Kidney tubule cell (primary cell): ENCODE measurements at places on chromosomes 5 and 9.
A peak's percentile ranks its signal among the peaks of the same experiment; 100 is the strongest.

DNA sequence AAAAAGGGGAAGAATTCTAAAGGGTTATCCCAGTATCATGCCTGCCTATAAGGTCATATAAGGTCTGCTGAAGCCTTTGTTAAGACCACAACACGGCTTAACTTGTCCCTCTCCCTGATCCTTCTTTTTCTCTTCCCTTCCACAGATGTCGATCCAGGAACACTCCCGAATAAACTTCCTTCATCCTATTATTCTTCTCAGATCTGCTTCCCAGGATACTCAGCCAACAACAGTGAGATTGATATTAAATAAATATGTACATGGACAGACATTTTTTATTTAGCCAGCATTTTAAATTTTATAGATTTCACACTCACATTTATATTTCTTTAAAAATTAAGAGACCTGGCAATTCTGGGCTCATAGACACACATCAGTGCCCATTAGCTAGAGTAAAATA is 44.1 kb downstream of the DPYSL3 start:
- DNase-seq: no peak

DNA sequence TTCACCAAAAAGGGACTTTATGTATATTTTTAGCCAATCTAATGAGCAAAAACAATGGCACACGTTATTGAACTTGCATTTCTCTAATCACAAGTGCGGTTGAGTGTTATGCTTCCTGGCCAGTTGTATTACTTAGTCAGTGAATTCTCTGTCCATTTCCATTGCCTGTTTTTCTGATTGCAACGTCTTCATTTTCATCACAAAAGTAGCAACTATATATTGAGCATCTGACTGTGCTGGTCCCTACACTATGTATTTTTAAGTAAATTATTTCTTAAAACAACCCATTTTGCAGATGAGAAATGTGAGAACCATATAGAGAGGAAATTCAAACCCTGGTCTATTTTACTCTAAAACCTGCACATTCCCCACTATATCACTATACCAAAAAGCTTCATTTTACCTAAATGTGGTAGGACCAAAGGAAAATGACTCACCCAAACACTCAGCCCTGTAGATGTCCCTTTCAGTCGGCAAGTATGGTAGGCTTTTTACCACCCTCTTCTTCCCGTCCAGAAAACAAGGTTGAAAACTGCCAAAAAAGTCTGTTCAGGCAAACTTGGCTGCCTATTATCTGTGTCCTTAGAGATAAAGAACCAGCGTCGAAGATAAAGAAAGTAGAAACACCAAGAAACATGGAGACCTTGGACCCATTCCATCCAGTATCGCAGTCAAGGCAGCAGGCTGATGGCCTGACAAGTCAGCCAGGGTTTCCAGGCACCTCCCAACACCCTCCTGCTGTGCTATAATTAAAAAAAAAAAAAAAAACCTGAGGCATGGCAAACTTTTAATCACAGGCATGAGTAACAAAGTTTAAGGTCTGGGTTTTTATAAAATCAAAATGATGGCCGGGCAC is 18.8 kb upstream of the FAM13B start:
- DNase-seq: no peak

- no peak for DNase-seq
Measured at GRCh38 chr9:83197591-83197990, 134.6 kb upstream of the RASEF start.

GRCh38 chr5:57937025-57937424 is 454.4 kb upstream of the ACTBL2 start:
- DNase-seq: no peak

DNA sequence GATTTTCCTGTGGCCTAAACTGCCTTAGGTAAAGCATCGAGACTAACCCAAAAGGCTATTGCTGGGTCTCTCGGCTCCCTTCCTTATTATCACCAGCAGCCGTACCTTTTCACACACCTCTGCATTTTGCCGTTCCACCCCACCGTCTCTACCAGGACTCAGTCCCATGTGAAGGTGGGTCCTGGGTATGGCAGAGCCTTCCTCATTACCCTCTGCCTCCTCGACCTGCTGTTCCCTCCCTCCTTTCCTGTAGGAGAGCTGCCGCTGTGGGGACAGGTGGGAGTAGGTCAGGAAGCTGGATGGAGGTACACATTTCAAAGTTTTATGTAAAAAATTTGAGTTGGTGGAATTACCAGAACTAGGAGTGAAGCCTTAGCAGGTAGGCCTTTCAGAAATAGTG is 1.8 kb downstream of the CCL28 start:
- DNase-seq: no peak

- DNase-seq: no peak
Measured at GRCh38 chr5:126531543-126532120, 63.4 kb downstream of the ALDH7A1 start.

DNA sequence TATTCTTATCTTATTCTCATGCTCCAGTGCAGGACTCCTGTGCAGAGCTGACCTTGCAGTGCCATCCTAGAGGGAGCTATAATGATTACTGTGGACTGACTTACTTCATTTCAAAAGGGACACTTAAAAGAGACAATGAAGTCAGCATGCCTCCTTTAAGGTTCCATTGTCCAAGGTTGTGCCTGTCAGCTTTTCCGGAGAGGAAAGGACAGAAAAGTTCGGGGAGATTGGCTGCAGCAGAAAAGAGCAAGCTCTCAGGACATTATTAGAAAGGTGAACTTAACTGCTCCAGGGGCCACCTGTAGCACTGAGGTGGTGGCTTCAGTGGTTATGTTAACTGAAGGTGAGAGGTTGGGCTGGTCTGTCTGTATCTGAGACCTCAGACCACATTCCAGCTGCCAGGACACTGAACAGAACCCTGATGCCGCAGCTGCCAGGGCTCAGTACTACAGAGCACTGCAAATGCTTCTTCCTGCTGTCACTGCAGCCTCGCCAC is 112.9 kb downstream of the ST8SIA4 start:
- DNase-seq: peak; percentile 39
